ENCODE measurements at places on chromosomes 16 and 17. TPM values are rescaled to one million over a fixed set of nuclear protein-coding genes. Genes with fewer than 3 reads are reported as not detected.
A peak's percentile ranks its signal among the peaks of the same experiment; 100 is the strongest.

GRCh38 chr16:86765389-86766026, 187.2 kb downstream of the FOXL1 start:
- peaks cover 3% of the 10 kb centered on the region for H3K27me3 ChIP-seq
- no peaks in the 10 kb centered on the region for H3K4me1 ChIP-seq
- no peak overlapping the region for H3K27ac ChIP-seq
- H3K36me3 ChIP-seq, result no peaks in the 10 kb centered on the region

DNA sequence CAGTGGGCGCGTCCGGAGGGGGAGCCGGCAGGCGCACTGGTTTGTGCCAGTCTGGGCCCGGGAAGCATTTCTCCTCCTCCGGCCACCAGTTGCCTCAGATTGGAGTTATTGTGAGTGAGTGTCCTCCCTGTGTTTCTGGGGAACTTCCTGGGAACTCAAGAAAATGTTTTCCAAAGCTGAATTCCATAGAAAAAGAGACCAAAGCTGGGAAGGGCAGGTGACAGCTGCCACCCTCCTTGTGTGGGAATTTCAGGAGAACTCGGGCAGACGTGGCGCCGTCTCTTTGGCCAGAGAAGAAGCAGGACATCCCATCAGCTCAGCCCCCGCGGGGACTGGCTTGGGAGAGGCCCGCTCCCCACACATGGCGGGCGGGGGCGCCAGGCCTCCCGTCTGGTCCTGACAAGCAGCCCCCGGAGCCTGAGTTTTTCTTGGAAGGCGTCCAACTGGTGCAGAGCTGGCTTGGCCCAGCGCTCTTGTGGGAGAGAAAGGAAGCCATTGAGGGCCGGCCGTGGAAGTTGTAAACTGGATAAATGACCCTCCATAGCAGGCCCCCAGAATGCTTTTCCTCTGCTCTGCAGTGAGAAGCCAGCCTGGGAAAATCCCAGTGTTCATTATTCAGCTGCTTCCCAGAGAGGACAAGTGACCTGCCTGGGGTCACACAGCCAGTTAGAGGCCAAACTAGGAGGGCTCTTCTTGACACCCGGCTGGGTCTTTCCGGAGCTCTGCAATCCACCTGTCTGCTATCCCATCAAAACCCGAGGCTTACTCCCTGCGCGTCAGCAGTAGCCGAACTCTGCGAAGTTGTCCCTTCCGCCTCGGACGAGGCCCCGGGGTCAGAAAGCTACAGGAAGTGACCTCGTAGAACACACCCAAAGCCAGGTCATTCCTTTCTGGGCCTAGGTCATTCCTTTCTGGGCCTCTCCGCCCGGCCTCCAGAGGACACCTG, 39.2 kb upstream of the GSE1 start:
- H3K4me1 ChIP-seq, result peaks cover 16% of the 10 kb centered on the region
- DNase-seq, result no peak
- peak overlapping the region; percentile 93 for H3K27ac ChIP-seq
- no peaks in the 10 kb centered on the region for H3K36me3 ChIP-seq
- no peaks in the 10 kb centered on the region for H3K27me3 ChIP-seq

The KRTAP2-3 gene
- total RNA-seq, result not detected

DNA sequence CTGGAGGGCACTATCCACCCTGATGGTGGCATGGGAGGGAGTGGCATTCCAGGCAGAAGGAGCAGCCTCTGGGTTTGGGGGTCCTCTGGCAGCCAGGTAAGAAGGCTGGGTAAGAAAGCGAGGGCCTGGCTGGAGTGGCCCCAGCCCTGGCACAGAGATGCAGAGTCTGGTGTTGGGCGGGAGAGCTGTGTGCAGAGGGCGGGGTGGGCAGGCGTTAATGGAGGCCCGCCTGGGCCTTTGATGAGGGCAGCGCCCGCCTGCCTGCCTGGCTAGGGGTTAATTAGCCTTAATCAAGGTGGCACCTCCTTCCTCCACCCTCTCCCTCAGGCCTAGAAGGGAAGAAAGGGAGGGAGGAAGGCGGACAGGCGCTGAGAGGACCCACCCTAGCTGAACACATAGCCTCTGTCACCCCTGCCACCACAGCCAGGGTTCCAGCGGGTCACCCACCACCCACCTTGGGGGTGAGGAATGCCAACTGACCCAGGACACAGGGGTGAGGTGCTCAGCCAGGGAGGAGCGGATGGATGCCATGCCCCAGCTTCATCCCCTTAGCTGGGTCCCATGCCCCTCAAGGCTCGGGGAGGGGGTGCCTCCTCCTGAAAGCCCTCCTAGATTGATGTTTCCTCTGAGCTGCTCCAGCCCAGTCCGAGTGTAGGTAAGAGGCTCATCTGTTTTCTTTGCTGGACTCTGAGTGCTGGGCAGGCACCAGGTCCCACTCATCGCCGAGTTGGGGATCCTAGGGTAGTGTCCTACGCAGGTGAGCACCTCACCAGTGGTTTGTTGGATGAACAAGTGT, 13.4 kb upstream of the FAM83G start:
- H3K4me1 ChIP-seq, result no peaks in the 10 kb centered on the region
- no peak for DNase-seq
- H3K27ac ChIP-seq, result no peak overlapping the region
- H3K36me3 ChIP-seq, result no peaks in the 10 kb centered on the region

The ENPP7 gene
- total RNA-seq, result not detected

- H3K36me3 ChIP-seq, result no peaks in the 10 kb centered on the region
- no peaks in the 10 kb centered on the region for H3K27me3 ChIP-seq
- H3K4me1 ChIP-seq, result no peaks in the 10 kb centered on the region
- DNase-seq, result no peak
These were observed 455.6 kb downstream of the HS3ST3B1 start for GRCh38 chr17:14756479-14756878.

- H3K27ac ChIP-seq, result no peak overlapping the region
- no peak overlapping the region for H3K4me3 ChIP-seq
- no peak for DNase-seq
These were observed 24.0 kb downstream of the ABCC1 start for GRCh38 chr16:15973421-15973820.

DNA sequence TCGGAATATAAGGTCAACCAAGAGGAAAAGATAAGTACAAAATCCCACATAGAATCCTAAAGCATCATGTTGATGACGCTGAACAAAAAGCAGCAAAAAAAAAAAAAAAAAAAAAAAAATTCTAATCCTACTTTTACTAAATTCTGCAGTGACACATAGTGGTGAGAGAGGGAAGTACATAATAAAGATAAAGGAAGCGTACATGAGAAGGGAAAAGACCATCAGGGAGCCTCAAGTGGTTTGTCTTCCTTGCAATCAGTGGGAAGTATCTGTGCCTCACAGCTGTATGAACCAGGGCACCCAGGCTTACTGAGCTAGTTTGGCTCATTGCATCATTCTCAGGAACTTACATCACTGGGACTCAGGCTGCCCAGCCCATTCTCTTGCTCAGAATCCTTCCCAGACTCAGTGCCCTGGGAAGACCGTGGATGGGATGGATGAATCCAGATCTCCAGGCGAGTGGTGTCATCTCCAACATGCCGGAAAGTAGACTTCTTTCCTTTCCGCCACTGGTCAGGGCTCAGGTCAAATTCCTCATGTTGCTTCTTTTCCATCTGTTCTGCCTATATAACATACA, 21.2 kb downstream of the SMG6 start:
- H3K27ac ChIP-seq, result no peak overlapping the region
- H3K4me1 ChIP-seq, result no peaks in the 10 kb centered on the region
- DNase-seq, result no peak
- H3K4me3 ChIP-seq, result no peak overlapping the region
- no peaks in the 10 kb centered on the region for H3K27me3 ChIP-seq
- H3K36me3 ChIP-seq, result no peaks in the 10 kb centered on the region

The SCGB1C2 gene
- not detected for total RNA-seq

The ASGR1 gene
- total RNA-seq, result 1.0 TPM

The TTYH2 gene
- 4.2 TPM for total RNA-seq

The C16orf46 gene
- 0.64 TPM for total RNA-seq

The FOXN1 gene
- total RNA-seq, result 0.29 TPM

GRCh38 chr16:19283637-19284036, 1.9 kb upstream of the CLEC19A start:
- no peaks in the 10 kb centered on the region for H3K4me1 ChIP-seq
- DNase-seq, result no peak
- H3K27me3 ChIP-seq, result no peaks in the 10 kb centered on the region
- H3K4me3 ChIP-seq, result no peak overlapping the region
- no peak overlapping the region for H3K27ac ChIP-seq

DNA sequence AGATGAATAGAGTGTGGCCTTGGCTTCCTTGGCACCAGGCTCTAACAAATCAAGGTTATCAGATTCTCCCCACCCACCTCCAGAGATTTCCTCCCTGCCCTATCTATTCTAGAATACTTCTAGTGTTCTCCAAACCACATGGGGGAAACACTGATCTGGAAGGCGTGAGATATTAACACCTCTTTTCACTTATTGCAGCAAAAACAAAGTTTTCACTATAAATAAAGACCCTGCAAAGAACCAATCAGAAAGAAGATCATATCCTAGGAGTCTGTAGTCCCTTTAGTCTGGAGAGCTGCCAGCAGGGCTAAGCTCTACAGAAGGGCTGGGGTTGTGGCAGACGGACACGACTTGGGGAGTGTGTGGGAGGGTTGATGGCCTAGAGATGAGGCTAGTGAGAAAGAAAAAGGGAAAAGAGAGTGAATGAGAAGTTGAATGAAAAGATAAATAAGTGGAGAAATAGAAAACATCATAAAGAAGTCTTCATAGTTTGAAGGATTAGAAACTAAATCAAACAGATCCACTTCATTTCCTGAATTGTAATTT, 8.6 kb upstream of the SKAP1 start:
- no peaks in the 10 kb centered on the region for H3K4me1 ChIP-seq
- H3K27me3 ChIP-seq, result peaks cover 8% of the 10 kb centered on the region
- H3K36me3 ChIP-seq, result no peaks in the 10 kb centered on the region
- no peak overlapping the region for H3K4me3 ChIP-seq
- no peak overlapping the region for H3K27ac ChIP-seq

The AANAT gene
- total RNA-seq, result not detected

The HS3ST3B1 gene
- 2.8 TPM for total RNA-seq

- H3K4me1 ChIP-seq, result no peaks in the 10 kb centered on the region
- H3K36me3 ChIP-seq, result no peaks in the 10 kb centered on the region
- H3K27ac ChIP-seq, result no peak overlapping the region
- H3K4me3 ChIP-seq, result no peak overlapping the region
- no peak for DNase-seq
These were observed 96.3 kb downstream of the NDEL1 start for GRCh38 chr17:8532021-8532420.

- DNase-seq, result peak; percentile 100
- H3K36me3 ChIP-seq, result no peaks in the 10 kb centered on the region
- no peaks in the 10 kb centered on the region for H3K4me1 ChIP-seq
- H3K27ac ChIP-seq, result peak within 1 kb of the TSS; percentile 83
- H3K27me3 ChIP-seq, result no peaks in the 10 kb centered on the region
- H3K4me3 ChIP-seq, result peak within 1 kb of the TSS; percentile 96
These were observed at the start of the genes NUBP2 and SPSB3 for GRCh38 chr16:1782408-1783264. Gene NUBP2 (plus strand): TSS chr16:1782960. CDS start chr16:1783021, 61 bp downstream. Gene SPSB3 (minus strand): TSS chr16:1782571. CDS start chr16:1781483, 1,088 bp downstream.

DNA sequence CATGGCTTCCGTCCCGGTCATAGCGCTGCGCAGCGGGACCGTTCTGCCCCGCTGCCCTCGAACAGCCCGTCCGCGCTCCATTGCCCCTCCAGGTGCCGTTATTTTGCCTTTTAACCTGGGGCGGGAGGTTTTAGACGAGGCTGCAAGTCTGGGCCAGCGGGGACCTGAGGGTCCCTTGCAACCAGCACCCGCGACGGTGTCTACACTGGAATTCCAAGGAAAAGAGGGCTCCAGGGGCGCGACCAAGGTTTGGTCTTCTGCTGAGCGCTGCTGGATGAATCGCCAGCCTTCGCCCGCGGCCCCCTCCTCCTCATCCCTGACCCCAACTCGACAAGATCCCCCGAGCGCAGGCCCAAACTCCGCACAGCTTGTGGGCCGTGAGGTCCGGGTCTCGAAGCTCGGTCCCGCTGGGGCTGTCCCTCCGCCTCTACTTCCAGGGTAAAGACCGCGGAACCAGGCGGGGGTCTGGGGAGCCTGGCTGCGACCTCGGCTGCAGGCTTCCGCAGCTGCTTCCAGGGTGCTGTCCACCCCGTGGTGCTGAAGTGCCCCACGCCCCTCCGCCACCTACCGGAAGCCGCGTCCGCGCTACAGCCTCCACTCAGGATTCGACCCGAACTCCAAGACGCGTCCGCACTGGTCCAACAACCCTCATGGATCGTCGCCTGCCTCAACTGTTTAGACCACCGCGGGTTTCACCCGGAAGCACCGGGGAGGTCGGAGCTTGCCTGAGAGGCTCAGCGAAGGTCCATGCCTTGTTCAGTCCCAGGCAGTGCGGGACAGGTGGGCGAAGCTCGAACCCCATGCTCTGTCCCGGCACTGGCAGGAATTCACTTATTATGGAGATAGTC, 10.1 kb upstream of the CA4 start:
- H3K4me1 ChIP-seq, result peaks cover 9% of the 10 kb centered on the region
- H3K36me3 ChIP-seq, result no peaks in the 10 kb centered on the region
- H3K27me3 ChIP-seq, result peaks cover 42% of the 10 kb centered on the region
- peak overlapping the region; percentile 49 for H3K4me3 ChIP-seq
- H3K27ac ChIP-seq, result no peak overlapping the region

DNA sequence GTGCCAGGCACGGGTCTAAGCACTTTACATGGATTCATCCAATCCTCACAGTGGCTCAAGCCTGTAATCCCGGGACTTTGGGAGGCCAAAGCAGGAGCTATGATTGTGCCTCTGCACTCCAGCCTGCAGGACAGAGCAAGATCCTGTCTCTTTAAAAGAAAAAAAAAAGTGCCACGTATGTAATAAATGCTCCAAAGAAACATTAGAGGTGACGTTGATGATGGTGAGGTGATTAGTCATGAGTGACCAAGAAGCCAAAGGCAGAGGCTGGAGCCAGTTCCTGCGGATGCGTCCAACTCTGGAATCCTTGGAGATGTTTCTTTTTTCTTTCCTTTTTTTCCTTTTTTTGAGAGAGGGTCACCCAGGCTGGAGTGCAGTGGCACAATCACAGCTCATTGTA, 59.4 kb upstream of the SIAH1 start:
- no peaks in the 10 kb centered on the region for H3K4me1 ChIP-seq
- peak overlapping the region; percentile 55 for H3K27ac ChIP-seq
- no peak overlapping the region for H3K4me3 ChIP-seq
- H3K36me3 ChIP-seq, result no peaks in the 10 kb centered on the region

- no peak overlapping the region for H3K27ac ChIP-seq
- H3K36me3 ChIP-seq, result no peaks in the 10 kb centered on the region
- DNase-seq, result no peak
- H3K27me3 ChIP-seq, result peaks cover 16% of the 10 kb centered on the region
These were observed 642 bp upstream of the NEUROD2 start for GRCh38 chr17:39608142-39608981.

DNA sequence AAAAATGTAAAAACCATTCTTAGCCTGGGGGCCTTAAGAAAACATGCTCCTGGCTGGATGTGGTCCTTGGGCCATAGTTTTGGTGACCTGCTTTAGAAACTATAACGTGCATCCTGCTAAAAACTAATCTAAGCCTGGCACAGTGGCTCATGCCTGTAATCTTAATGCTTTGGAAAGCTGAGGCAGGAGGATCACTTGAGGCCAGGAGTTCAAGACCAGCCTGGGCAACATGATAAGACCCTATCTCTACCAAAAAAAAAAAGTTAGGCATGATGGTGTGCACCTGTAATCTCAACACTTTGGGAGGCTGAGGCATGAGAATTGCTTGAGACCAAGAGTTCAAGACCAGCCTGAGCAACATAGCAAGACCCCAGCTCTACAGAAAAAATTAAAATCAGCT, 183.8 kb upstream of the CHMP6 start:
- no peaks in the 10 kb centered on the region for H3K4me1 ChIP-seq
- no peak for DNase-seq
- H3K27me3 ChIP-seq, result no peaks in the 10 kb centered on the region
- H3K4me3 ChIP-seq, result no peak overlapping the region
- H3K27ac ChIP-seq, result no peak overlapping the region

All from breast epithelium (tissue), 4 donors.